Esophagus muscularis mucosa (tissue), 4 donors: ENCODE measurements at places on chromosomes 11 and 22.

- no peak for DNase-seq
These were observed 51.3 kb downstream of the KIRREL3 start for GRCh38 chr11:126949066-126949891.

GRCh38 chr22:47678636-47679287 is 916.3 kb downstream of the TBC1D22A start:
- no peak for DNase-seq

DNA sequence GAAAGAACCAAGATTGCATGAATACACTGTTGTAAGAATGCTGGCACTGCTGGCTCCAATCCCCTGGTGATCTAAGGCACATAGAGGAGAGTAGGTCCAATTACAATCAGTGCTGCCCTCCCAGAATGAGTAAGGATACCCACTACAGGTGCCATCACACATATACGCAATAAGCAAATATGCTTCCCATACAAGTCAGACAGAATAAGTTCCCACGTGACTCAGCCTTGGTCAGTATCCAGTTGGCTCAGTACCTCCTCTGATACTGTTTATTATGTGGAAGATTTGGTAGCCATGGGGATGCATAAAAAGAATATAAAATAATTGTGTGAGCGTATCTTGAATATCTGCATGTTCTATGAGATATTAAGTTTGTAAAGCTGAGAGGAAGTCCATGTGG is 8.9 kb upstream of the OR2D3 start:
- DNase-seq, result no peak

DNA sequence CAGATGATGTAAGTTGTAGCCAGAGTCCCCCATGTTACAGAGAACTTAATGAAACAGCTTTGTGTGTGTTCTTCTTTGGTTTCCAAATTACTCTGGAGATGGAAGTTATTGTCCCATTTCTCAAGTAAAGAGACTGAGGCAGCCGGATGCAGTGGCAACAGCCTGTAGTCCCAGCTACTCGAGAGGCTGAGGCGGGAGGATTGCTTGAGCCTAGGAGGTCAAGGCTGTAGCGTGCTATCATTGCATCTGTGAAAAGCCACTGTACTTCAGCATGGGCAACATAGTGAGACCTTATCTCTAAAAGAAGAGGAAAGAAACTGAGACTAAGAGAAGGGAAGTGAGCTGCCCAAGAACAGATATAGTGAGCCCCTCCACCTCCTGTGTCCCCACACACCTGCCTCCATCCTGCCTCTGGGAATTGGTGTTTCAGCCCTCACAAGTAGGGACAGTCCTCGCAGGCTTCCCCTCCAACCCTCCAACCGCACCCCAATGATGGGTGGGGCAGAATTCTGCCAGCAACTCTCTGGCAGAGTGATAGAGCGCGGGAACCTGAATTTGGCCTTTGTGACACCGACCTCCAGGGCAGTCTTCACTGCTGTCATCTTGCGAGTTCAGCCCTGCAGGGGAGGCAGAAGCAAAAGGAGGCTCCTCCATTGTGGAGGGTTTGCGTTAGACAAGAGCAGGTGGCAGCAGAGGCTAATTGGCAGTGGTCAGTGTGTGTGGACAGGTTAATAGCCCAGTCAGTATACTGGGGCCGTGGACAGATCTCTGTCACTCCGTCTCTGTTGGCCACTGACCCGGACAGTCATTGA is 1.6 kb downstream of the PDXP start:
- DNase-seq, result no peak

DNA sequence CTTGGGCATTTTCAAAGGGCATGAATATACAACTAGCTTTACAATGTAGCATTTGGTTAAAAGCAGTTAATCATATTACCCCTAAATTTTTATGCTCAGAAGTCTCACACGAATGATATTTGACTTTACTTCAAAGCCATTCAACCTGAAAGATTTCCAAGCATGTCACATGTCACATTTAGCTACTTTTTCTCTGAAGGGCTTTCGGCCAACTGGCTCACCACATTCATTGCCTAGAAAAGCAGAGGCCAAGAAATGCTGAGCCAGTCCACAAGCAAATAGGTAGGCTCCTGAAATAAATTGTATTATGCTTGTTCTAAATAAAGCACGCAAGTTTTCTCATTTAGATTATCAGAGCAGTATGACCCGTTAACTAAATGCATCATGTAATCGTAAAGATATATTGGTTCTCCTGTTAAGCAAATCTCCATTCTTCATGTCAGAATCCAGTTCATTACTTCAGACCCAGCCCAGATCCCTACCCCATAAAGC is 30.6 kb downstream of the PAX6 start:
- DNase-seq, result no peak
